ENCODE measurements at places on chromosomes 12 and 14.

DNA sequence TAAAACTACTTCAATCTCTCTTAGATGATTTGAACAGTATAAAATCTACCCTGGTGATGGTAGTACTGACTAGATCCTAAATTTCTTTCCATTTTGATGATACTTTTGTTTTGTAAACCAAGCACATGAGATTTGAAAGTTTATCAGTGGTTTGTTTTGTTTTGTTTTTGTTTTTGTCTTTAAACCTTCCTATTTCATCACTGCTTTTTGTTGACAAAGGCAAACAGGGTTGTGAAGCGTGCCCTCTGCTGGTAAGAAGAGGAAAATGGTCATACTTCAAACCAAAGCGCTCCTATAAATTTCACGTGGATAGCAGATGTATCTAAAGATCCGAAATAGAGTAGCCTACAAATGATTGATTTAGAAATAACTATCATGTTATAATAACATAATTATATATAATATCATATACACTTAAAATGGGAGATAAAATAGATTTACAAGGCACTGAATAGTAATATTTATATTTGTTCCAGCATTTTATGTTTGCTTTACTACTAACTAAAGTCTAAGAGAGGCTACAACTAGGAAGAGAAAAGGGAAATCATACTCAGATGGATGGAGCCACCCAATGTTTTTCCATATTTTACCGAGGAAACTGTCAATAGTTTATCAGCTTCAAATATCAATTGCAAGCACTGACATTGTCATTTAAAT is 254.0 kb upstream of the USP15 start:
- peak; percentile 58 for DNase-seq

GRCh38 chr14:24403294-24403998 is 4.6 kb downstream of the NYNRIN start:
- DNase-seq = no peak

DNA sequence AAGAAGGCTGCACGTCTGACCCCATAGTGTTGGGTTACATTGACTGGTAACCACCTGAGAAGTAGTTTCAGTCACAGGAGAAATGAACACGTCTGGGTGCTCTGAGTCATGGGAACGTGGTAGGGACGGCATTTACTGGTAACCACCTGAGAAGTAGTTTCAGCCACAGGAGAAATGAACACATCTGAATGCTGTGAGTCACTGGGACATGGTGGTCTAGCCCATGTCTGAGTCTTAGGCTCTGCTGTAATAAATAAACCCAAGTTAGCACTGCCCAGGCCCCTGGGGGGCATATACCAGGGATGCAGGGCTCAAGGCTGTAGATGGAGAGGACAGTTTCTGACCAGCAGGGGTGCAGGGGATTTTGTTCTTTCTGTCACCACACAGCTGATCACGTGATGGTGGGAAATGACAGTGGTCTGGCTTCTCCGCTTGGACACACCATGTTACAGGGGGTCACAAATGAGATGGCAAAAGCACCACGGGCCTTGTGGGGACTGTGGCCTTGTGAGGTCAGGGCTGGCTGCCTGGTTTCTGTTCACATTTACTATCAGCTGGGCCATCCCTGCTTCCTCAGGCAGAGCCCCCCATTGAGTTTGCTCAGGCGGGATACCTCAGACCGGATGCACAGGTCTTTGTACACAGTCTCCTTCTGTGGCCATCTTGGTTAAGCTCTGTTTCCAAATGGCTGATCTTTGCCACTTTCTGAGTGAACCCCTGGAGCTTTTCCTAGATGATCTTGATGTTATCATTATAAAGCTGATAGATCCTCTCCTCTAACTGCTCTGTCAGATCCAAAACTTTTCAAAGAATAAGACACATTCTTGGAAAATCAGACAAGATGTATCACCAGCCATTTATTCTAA is 9.8 kb upstream of the C12orf42 start:
- no peak for DNase-seq

DNA sequence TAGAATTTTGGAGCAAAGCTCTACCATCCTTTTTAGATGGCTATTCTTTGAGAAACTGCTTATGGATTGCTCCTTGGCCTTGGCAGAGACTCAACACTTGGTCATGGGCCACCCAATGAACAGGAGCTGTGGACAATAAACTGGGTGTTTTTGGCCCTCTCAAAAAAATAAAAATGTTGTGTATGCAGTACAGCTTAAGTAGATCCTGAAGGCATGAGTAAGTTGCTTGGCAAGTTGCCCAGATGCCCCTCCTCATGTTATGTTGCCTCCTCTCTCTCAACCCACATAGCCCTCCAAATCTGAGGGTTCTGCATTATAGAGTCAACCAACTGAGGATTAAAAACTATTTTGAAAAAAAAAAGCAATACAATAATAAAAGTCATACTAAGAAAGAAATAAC is 124.9 kb downstream of the ATP23 start:
- DNase-seq = no peak

GRCh38 chr12:88836156-88836555 is 255.9 kb upstream of the KITLG start:
- DNase-seq = no peak

- DNase-seq = no peak
Measured at GRCh38 chr12:113766879-113767878, 198.9 kb downstream of the RBM19 start.

GRCh38 chr12:83896416-83896815 is 1016.2 kb downstream of the SLC6A15 start:
- DNase-seq = no peak

DNA sequence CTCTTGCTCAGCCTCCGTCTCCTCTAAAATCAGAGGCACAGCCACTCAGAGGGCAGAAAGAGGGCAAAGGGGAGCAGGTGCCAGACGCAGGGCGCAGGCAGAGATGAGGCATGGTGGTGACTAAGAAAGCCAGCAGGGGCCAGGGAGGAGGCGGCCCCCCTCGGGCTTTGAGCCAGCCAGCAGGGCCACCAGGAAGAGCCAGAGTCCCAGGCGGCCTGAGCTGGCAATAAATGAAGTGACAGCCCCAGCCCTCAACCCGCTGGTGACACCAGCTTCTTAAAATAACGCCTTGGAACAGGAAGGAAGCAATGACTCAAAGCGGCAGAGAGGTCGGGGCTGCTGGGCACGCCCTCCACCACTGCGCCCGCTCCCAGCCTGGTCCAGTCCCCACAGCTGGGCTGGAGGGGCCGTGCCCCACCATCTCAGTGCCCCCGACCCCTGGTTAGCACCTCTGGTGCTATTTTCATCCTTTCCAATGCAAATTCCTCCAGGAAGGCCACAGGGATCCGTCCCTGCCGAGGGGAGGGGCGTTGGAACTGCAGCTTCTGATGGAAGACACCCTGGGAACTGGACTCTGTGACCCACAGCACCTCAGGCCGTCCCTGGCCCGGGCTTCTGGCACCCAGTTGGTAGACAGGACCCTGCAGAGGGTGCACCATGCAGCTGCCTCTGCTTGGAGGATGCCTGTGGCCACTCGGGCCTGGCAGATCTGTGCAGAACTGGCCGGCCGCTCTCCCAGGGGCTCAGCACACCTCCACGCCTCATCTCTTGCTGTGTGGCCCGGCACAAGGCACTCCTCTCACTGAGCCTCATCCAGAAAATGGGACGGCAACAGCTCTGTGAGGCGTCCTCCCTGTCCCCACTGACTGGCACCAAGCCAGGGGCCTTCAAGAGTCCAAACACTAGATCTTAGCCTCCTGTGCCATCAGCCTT is 113.7 kb downstream of the NCOR2 start:
- DNase-seq = peak; percentile 96

DNA sequence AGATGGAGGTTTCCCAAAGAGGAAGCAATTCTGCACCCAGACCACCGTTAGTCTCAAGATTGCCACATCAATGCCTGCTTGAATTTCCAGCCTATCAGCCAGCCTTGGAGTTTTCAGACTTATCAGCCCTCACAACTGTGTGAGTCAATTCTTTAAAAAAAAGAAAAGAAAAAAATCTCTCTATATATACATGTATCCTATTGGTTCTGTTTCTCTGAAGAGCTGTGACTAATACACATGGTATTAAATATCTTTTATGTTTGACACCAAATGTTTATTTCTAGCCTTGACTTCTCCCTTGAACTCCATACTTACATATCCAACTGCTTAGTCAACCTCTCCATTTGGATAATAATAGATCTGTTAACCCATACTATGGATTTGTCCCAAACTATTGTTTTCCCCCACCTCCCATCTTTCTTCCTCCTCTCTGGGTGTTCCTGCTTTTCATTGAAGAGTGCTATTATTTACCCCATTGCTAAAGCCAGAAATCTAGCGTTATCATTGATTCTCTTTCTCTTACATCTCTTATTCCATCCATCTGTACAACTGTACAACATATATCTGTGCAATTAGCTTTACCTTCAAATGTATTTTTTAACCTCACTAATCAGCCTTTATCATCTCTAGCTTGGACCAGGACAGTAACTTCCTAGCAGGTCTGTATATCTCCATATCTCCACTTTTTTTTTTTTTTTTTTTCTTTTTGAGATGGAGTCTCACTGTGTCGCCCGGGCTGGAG is 22.7 kb upstream of the EID3 start:
- DNase-seq = no peak

- DNase-seq = no peak
Measured at GRCh38 chr12:109214131-109214530, 95.0 kb downstream of the FOXN4 start.

DNA sequence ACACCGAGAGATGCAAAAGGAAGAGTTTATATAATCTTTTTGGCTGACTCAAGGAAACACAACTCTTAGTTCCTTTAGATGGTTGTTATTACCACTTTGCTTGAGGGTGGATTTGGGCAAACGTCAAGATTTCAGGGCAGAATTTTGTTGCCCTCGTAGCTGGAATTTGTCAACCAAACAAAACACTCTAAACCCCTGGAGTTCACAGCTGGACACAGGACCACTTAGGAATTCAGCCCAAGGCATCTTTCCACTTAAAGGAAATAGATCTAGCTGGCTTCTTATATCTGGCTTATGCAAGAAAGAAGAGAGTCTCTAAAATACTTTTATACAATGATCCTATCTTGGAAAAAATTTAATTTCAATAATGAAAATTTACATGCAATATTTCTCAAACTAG is 237.8 kb upstream of the LRIG3 start:
- DNase-seq = no peak

DNA sequence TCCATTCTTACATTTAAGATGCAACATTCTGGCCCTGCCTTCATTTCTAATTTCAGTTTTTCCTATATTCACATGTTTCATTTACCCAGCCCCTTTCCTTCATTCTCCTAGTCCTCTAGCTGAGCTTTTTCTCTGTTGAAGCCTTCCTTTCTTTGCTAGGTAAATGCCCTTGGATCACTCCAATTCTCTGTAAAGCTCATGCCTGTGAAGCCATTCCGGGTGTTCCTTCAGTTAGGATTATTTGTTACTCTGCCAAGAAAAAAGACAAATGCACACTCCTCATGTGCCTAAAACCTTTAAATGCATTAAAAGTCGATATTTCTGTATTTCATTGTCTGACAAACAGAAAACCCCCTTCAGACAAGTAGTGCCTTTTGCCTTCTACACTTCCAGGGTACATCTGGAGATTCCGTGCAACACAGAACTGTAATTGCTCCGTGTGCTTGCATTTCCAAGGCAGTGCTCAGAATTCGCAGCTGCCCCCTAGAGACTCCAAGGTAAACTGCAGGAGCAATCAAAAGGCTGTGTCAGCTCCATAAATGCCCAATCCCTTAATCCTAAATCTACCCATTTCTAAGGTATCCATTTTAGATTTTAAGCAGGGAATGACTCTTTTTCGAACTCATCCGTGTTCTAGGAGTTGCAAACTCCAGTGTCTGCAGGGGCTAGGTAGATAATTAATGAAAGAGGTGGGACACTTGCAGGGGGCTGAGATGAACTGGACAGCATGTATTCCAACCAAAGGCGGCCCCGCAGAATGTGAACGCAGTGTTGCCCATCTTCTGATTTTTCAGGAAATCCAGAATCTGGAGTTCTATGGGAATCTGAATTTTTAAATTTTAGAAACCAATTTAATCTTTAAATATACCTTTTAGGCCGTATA is 320.2 kb downstream of the GRIN2B start:
- peak; percentile 43 for DNase-seq

DNA sequence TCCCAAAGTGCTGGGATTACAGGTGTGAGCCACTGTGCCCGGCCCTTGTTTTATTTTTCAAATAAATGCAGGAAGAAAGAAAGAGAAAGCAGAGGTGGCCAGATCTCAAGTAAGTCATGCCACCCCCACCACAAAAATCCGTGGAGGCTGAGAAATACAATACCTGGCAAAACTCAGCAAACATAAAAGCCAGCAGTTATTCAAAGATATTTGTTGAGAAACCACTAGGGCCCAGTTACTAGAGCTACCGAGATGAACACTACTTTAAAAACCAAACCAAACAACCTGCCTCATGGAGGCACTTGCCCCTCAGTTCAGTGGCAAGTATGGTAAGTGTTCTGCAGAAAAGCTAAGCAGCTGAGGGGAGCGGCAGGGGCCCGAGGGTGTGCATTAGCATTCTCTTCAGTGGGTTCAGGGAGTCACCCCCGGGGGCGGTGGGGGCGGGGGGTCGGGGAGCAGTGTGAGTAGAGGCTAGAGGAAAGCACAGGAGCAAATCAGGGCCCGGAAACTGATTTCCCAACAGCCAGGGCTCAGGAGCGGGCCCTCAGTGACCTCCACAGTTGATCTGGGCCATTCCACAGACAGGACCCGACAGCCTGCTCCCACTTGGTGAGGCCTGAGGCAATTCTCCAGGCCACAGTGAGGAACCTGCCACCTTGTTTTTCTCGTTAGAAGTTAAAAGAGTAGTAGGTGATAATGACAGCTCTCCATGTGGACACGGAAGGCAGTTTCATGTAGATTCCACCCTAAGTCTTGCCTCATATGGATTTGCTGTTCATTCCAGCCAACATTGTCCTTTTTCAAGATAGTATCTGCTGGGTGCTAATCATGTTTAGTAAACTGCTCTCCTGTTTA is 8.6 kb downstream of the EVL start:
- no peak for DNase-seq

DNA sequence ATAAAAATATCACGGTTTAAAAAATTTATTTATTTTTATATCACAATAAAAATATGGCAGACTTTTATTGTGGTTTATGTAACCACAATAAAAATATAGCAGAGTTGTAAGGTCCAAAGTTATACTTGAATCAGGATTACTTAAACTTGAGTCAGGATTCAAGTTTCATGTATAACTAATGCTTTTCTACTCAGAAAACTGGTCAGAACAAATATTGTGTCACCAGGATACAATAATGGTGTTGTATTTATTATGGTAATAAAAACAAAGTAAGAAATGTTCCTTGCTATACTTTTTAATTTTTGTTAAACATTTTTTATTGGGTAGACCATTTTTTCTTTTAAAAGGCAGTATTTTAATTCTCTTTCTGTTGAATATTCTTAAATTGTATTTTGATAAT is 29.2 kb upstream of the EPS8 start:
- DNase-seq = no peak

DNA sequence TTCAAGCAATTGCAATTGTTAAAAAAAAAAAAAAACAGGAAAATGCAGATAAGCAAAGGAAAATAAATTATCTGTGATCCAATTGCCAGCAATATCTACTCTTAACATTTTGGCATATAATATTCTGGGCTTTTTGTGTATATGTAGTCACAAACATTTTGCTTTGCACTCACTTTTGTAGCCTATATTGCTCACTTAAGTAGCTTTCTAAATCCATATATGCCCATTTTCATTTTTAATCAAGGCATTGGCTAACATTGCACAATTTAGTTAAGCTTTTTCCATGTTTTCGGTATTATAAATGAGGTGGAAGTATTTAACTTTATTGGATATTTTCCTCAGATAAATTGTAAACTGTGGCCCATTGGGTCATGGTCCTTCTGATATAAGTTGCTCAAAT is 466.3 kb upstream of the ATP2B1 start:
- no peak for DNase-seq

GRCh38 chr12:42608196-42608825 is 18.8 kb upstream of the PRICKLE1 start:
- DNase-seq = no peak

- DNase-seq = no peak
Measured at GRCh38 chr14:53093206-53093605, 59.9 kb downstream of the DDHD1 start.

- DNase-seq = no peak
Measured at GRCh38 chr14:22225516-22226140, 363.4 kb downstream of the DAD1 start.
